CD4-positive, alpha-beta T cell treated with Interleukin-15 for 4 hours (primary cell): ENCODE measurements at places on chromosomes 2 and 18.

- no peak for DNase-seq
These were observed 501.5 kb downstream of the ERBB4 start for GRCh38 chr2:212037062-212037461.

GRCh38 chr18:78595453-78595852 is 384.2 kb upstream of the SALL3 start:
- DNase-seq = no peak

GRCh38 chr2:95071856-95072255 is 46.3 kb downstream of the MAL start:
- DNase-seq = no peak

DNA sequence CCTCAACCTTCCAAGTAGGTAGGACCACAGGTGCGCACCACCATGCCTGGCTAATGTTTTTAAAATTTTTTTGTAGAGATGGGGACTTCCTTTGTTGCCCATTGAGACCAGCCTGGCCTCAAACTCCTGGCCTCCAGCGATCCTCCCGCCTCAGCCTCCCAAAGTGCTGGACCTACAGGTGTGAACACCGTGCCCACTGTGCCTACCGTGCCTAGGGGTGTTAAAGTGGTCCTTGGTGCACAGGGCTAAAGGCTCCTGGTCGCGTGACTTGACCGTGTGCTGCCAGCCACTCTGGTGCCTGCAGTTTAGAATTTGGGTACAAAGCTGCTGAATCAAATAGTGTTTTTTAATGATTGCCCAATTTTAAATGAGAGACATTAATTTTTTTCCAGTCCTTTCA is 51.0 kb upstream of the KCNG2 start:
- no peak for DNase-seq

- no peak for DNase-seq
These were observed 34.2 kb upstream of the PPP4R1 start for GRCh38 chr18:9648431-9649163.

- no peak for DNase-seq
These were observed 20.4 kb downstream of the ADI1 start for GRCh38 chr2:3498783-3499394.

DNA sequence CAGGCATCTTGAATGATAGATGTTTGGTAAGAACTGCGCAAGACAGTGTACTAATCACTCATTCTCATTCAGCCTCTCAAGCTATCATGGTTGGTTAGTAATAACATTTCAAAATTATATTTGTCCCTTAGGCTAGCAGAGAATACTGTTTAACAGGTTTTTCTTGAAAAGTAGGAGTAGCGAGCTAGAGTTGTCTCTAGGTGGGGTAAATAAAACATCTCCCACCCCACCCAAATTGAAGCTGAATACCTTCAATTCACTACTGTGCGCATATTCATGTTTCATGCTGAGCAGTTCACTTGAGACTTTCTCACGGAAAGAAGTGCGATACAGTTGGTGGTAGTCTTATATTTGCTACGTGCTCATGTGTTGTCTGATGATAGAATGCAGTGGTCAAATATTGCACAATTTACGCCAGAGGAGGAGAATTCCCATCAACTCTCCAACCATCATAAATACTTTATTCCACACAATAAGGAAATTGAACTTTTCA is 49.3 kb downstream of the NEDD4L start:
- DNase-seq = no peak

- DNase-seq = no peak
These were observed 104.2 kb upstream of the NEUROD1 start for GRCh38 chr2:181784556-181784955.

DNA sequence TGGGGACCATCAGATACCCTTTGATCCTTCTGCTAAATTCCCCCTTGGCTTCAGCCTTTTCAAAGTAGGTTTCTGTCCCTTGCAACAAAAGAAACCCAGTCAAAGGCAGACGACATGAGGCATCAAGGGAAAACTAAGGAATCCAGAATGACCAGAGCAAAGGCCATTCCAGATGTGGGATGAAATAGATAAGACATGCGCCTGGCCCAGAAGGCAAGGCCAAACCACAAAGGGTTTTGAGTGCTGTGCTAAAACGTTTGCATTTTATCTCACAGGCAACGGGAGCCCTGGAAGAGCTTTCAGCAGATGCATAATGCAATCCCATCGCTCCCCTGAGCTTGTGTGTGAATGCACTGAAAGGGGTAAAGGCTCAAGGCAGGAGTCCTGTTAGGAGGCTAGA is 17.7 kb downstream of the CXCR1 start:
- no peak for DNase-seq

DNA sequence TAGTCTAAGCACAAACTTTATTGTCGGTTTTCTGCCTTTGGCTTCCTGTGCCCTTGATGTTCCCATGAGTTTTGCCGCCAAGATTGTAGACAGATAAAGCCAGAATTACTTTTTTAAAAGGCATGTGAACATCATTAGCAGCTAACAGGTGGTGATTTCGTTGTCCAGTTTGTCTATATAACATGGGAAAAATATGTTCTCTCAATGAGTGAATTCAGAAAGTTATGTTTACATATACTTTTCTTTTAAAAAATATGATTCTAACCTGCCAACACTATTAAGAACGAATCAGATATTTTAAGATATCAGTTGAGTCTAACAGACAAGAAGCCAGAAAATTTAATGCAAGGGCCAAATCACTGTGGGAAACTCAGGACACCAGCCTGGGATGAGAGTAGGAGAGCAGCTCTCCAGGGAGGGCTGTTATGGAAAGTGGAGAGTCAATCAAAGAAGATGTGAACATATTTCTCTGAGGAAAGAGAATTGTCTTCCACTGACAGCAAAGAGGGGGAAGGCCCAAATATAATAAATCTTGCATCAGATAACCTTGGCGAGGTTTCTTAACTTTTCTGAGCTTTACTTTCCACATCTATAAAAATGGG is 311.3 kb downstream of the ARHGAP15 start:
- DNase-seq = no peak

DNA sequence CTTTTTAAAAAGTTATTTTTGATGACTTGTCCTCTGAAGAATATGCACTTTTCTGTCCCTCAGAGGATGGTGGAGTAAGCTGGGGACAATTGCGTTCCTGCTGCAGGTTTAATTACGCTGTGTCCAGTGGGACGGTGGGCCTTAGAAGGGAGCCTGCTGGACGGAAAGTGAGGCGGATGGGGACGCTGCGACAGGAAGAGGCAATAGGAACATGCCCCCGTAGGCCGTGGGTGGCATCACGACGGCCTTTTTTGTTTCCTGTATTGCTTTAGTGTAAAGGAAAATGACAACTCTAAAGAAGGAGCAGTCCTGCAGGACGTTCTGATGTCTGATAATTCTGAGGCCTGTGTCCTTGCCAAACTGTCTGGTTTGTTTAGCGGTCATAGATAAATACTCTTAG is 121.6 kb downstream of the NFATC1 start:
- DNase-seq = peak; percentile 30

DNA sequence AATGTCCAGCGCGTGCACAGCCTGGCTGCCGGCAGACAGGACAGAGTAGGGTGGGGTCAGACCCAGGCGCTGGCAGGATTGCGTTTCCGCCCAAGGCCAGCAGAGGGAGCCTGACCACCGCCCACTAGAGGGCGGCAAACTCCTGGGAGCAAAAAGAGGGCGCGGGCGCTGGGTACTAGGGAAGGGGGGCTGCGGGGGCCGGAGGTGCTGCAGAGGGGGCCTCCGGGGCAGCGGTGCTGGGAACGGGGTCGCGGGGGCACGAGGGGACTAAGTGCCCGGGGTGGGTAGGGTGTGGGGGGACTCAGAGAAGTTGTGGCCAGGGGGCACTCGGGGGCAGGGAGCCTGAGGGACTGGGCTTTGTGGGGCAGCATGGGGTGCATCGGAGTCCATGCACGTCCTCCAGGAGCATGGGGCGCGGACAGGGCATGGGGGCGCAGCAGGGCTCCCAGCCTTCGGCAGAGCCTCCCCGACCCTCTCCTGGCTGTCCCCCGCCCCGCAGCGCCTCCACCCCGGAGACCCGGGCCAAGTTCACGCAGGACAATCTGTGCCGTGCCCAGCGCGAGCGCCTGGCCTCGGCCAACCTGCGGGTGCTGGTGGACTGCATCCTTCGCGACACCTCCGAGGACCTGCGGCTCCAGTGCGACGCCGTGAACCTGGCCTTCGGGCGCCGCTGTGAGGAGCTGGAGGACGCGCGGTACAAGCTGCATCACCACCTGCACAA is 3.2 kb downstream of the TEKT4 start:
- peak; percentile 36 for DNase-seq

DNA sequence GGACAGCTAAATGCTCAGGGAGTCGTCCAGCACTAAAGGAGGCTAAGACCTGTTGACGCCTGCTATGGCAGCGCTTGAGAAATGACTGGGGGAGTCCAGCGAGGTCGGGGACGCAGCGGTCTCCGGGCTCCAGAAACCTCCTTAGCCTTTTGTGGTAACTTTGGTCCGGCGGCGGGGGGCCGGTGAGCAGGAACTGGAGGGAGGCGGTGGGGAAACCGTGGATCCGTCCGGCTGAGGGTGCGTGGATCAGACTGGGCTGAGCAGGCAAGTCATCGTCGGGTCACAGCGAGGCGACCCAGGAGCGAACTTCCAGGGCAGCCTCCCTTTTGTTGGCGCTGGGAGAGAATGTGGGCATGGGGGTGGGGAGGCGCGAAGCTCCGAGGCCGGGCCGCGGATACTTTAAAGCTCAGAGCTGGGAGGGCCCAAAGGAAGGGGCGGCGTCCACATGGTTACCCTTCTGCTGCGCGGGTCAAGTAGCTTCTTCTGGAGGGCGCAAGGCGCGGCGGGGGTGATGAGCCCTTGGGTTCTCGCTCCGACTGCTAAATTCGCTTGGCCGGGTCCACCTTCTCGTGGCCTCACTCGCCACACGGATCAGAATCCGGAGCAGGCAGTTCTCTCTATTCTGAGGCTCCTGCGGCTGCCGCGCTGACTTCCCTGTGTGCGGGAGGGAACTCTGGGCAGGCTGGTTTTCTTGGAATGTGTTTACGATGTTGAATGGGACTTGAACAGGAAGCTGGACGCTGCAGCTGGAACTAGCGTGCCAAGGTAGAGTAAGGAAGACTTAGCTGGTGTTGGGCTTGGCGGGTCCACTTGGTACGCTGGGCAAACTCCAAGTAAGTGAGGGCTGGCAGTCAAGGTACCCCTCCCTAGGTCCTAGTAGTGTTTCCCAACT is 920 bp downstream of the GULP1 start:
- no peak for DNase-seq

GRCh38 chr2:40360652-40361051 is 91.2 kb downstream of the SLC8A1 start:
- DNase-seq = no peak

DNA sequence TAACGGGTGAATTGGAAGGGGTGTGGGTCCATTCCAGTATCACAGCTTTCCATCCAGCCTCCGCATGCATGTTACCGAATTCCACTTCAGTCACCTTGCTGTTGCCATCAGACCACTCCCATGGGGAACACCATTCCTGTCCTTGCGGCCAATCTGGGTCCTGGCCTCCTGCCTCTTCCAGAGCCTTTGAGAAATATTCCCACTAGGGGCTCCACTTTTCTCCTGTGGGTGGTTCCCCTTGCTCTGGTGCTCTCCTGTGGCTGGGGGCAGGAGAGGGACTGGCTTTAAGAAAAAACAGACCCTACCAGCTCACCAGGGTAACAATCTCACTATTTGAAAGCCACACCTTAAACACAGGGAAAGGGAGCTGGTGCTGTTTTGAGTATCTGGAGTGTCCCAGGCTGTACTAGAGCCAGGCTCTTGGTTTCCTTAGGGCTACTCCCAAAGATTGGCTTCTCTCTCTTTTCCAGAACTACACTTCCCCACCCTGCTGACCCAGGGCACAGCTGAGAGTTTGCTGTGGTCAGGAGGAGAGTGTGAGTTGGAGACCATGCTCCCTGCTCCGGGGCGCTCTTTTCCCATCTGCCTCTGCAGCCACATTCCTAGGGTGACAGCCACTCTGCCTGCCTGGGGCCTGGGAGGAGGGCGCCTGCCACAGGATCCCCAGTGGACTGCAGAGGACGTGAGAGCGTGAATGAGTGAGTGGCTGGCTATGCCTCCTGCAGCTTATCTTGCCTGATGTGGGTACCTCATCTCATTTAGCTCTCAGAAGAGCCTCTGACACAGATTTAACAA is 460.8 kb upstream of the HS6ST1 start:
- no peak for DNase-seq

DNA sequence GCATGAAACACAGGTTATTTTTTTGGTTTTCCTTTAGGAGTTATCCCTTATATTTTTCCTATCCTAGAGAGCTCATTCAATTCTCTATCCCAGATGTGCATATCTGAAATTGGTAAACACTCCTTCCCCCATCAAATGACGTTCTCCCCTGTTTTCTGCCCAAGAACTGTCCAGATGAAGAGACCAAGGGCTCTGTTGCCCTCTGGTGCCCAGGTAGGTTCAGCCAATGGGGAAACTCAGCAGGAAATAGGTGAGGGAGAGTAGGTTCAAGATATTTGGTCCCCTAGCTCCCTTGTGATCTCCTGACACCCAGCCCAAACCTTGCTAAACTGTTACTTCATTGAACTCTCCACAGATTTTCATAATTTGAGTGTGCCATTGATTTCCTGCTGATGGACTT is 14.1 kb upstream of the INO80C start:
- DNase-seq = no peak

DNA sequence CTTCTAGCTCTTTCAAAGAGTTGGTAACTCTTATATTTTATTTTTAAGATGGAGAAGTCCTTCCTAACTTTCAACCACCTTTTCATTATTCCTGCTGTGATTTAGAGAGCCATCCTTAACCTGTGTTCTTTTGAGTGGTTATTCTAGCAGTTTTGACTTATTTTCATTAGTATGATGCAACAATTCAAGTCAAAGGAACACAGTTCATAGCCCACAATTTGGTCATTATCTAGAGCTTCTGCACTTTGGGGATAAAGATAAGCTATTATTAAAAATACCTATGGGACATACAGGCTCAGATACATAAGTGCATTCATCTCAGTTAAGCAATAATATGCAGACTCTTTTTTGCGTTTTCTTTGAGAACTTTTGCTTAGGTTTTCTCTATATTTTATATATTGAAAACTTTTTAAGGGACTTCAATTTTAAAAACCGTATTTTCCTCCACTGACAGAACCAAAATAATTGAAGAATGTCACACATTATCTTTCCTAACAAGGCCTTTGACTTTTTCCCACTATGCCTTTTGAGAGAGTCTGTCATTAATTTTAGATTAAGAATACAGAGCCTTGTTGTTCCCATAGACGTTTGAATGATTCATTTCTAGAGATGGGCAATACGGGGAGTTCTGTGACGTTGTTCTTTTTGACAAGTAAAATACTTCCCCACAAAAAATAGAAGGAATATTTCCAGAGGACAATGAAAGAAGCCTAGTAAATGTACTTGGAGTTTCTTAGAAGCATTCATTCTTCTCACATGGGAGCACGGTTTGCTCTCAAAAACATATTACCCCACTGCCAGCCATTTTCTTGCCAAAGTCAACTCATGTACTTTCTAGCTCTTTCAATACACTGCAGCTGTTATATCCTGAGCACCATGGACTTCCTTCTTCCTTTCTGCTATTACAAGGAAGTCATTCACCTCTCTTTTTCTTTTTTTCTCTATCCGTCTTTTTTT is 42.9 kb upstream of the RASGRP3 start:
- no peak for DNase-seq
